ENCODE measurements at places on chromosomes 6 and 20. TPM values are rescaled to one million over a fixed set of nuclear protein-coding genes. Genes with fewer than 3 reads are reported as not detected.

Gene JPH2
- 0.83 TPM for total RNA-seq

Gene ULBP3
- total RNA-seq, result 4.0 TPM

Gene KHDC1L
- not detected for total RNA-seq

Gene C6orf15
- total RNA-seq, result not detected

Gene FAXC
- total RNA-seq, result 6.5 TPM

Gene DTNBP1
- 13.3 TPM for total RNA-seq

Gene ANGPT4
- total RNA-seq, result 0.03 TPM

Gene CCN6
- total RNA-seq, result not detected
